COR-L47 (cell line): ENCODE measurements at places on chromosomes 13 and 19.

- DNase-seq: no peak
These were observed 608 bp downstream of the MYADM start for GRCh38 chr19:53868091-53868891.

- DNase-seq: no peak
These were observed 605.3 kb upstream of the SLC10A2 start for GRCh38 chr13:103671547-103671946.

- DNase-seq: no peak
These were observed 43.1 kb downstream of the LHFPL6 start for GRCh38 chr13:39559847-39560246.

DNA sequence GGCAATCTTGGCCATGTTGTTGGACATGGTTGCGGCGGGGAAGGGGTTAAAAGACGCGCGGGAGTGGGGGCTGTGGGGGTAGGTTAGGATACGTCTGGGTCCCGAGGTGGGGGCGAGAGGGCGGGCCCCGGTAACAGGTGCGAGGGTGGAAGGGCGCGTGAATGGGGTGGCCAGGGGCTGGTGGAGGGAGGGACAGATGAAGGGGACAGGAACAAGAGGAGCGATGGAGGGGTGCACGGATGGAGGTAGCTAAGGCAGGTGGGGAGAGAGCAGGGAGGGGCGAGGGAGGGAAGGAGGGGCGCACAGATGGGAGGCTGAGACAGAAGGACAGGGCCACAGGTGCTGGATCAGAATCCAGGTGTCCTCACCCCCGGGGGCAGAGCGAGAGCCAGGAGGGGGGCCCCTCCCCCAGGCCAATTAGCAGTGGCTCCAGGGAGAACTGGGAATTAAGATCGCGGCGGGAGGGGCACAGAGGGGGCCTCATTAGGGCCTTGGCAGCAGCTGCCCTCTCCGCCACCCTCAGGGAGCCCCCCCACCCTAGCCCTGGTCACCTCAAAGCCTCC is 1.3 kb downstream of the GNG8 start:
- DNase-seq: peak; percentile 82

DNA sequence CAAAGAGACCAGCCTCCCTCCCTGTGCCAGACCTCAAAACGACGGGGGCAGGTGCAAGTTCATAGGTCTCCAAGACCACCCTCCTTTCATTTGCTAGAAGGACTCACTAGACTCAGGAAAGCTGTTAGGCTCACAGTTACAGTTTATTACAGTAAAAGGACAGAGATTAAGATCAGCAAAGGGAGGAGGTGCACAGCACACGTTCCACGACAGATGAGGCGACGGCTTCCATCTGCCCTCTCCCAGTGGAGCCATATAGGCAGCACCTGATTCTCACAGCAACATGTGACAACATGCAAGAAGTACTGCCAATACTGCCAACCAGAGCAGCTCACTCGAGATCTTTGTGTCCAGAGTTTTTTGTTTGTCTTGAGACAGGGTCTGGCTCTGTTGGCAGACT is 9.4 kb upstream of the CEACAM19 start:
- DNase-seq: no peak

DNA sequence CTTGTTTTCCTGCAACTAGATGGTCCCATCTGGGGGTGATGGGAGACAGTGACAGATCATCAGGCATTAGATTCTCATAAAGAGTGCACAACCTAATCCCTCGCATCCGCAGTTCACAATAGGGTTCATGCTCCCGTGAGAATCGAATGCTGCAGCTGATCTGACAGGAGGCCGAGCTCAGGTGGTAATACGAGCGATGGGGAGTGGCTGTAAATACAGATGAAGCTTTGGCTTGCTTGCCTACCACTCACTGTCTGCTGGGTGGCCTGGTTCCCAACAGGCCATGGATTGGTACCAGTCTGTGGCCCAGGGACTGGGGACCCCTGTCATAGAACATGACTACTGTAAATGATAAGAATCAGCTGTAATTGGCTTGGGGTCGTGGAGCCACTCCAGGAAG is 28.0 kb downstream of the WDR88 start:
- no peak for DNase-seq

- DNase-seq: no peak
These were observed 6.0 kb upstream of the CCER2 start for GRCh38 chr19:38917921-38918491.

DNA sequence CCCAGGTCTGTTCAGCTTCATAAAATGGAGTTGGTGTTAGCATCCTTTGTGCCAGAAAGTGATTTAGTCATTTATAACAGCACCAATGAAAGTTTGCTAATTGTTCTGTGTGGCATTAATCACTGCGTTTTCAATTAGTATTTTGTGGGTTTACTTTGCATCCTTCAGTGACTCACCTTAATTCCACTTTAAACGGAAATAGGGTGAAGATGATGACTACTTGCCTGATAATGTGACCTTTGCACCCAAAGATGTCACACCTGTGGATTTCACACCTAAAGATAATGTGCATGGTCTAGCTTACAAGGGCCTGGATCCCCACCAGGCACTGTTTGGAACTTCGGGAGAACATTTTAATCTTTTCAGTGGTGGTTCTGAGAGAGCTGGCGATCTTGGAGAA is 15.0 kb downstream of the GPATCH1 start:
- no peak for DNase-seq

- DNase-seq: no peak
These were observed 1189.2 kb downstream of the EFNB2 start for GRCh38 chr13:105346141-105346775.
